Fibroblast of villous mesenchyme (primary cell): ENCODE measurements at places on chromosomes 2 and 18. TPM values are rescaled to one million over a fixed set of nuclear protein-coding genes. Genes with fewer than 3 reads are reported as not detected.

The ZNF804A gene
- total RNA-seq = 5.8 and 10.8 TPM in 2 replicates

The PTPRM gene
- total RNA-seq = 48.6 and 56.1 TPM in 2 replicates

The IL1RN gene
- not detected in 2 replicates for total RNA-seq

The CXCR1 gene
- not detected in 2 replicates for total RNA-seq

The SMAD2 gene
- total RNA-seq = 33.2 and 36.3 TPM in 2 replicates

The SP140 gene
- 0.86 and 0.97 TPM in 2 replicates for total RNA-seq

The MREG gene
- total RNA-seq = 1.3 and 4.3 TPM in 2 replicates

The SLC11A1 gene
- total RNA-seq = under 0.01 and 0.43 TPM in 2 replicates

The NEU2 gene
- not detected in 2 replicates for total RNA-seq

The SUCLG1 gene
- 47.0 and 66.1 TPM in 2 replicates for total RNA-seq

The HMSD gene
- total RNA-seq = 1.3 TPM in 2 replicates

The DNAJC10 gene
- total RNA-seq = 104 and 116 TPM in 2 replicates

The GRB14 gene
- total RNA-seq = not detected in 2 replicates

The GKN2 gene
- not detected in 2 replicates for total RNA-seq

The DSG1 gene
- total RNA-seq = not detected in 2 replicates

The FEV gene
- not detected in 2 replicates for total RNA-seq

The SGPP2 gene
- total RNA-seq = not detected in 2 replicates

The QPCT gene
- total RNA-seq = 27.1 and 47.5 TPM in 2 replicates

The GALNT3 gene
- total RNA-seq = 1.3 and 4.3 TPM in 2 replicates

The ACMSD gene
- total RNA-seq = not detected in 2 replicates

GRCh38 chr2:86193901-86194567 is 1.2 kb downstream of the IMMT start:
- no peak for DNase-seq

GRCh38 chr2:2097549-2097948 is 233.5 kb downstream of the MYT1L start:
- no peak for DNase-seq

- no peak for DNase-seq
These were observed 99.1 kb upstream of the NEUROD1 start for GRCh38 chr2:181779288-181780021.

- DNase-seq = no peak
These were observed 31.0 kb downstream of the RAB10 start for GRCh38 chr2:26064846-26065245.

- no peak for DNase-seq
These were observed 10.7 kb downstream of the SLC25A12 start for GRCh38 chr2:171883275-171883893.

GRCh38 chr2:128053331-128053730 is 25.5 kb upstream of the SAP130 start:
- no peak for DNase-seq

DNA sequence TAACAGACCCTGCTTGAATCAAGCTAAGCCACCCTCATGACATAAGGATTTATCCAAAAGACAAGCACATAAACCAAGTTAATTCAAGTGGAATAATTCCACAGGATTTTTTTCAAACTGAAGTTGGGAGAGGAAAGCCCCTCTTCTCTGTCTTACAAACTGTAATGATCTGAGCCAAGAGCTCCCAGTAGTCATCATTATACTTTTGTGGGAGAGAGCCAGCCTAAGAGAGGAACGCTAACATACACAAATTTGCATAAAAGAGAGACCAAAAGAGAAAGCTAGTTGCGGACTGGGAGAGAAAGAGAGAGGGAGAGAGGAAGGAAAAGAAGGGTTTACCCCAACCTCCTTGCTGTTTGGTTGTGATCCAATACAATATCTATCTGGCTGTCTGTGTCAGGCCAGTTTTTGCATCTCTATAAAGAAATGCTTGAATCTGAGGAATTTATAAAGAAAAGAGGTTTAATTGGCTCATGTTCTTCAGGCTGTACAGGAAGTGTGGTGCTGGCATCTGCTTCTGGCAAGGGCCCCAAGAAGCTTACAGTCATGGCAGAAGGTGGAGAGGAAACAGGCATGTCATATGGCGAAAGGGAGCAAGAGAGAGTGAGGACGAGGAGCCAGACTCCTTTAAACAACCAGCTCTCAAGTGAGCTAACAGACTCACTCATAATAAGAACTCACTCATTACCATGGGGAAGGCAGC is 20.8 kb upstream of the PUM2 start:
- peak; percentile 24 for DNase-seq

- peak; percentile 28 for DNase-seq
These were observed 75.0 kb downstream of the DGKD start for GRCh38 chr2:233429175-233429897.

- DNase-seq = no peak
These were observed 113.4 kb downstream of the GBX2 start for GRCh38 chr2:236054621-236055305.

GRCh38 chr2:241507430-241508239 is 749 bp downstream of the STK25 start:
- peak; percentile 44 for DNase-seq

GRCh38 chr18:74351354-74351753 is 35.7 kb downstream of the C18orf63 start:
- peak; percentile 34 for DNase-seq

- no peak for DNase-seq
These were observed 258.9 kb upstream of the CXCR4 start for GRCh38 chr2:136376798-136377211.

DNA sequence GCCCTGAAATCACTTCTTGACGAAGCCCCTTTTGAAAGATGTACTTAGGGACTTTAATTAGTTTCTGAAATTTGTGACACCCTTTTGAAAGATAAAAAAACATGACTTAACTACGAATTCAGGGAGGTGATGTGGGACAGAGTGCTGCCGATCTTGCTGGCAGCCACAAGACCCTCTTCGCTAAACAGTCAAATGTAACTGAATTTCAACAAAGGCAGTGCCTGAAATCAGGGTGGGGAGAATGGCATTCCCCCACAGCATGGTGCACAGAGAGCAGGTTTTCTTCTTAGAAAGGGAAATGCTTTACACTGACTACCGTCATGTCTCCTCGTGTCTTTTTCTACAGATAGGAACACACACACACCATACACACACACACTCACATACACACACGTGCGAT is 640.2 kb upstream of the POU3F3 start:
- no peak for DNase-seq

DNA sequence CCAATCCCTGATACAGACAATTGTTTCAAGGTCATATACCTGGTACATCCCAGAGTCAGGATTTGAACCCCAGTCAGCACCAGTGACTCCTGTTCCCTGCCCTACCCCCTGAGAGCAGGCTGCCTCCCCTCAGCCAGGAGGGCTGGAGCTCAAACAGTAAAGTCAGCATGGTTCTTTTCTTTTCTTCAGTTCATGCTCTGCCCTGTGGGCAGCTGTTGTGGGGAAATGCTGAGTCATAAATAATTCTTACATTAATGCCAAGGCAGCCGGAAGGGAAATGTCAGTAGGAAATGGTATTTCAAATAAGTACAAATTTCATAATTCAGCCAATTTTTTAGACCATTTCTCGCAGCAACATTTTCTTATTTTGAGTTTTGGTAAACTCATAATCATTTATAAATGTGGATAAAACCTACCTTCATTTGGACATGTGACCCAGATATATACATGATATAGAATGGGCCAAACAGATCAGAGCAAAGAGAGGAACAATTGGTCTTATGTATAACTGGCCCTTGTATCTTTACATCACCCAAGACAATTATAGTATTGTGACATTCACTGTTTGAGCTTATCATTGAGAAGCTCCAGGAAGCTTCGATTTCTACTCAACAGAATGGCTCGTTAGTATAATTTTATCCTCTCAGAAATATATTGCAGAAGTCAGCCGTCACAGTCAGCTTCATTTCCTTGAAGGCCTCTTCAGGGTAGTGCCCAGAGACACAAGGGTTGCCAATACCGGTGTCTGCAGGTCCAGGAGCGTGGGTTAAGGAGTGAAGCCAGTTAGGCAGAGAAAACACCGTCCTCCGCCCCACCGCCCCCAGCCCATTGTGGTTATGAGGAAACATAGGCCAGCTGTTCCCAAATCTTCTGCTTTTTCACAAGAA is 28.0 kb upstream of the SCYGR1 start:
- DNase-seq = peak; percentile 70

DNA sequence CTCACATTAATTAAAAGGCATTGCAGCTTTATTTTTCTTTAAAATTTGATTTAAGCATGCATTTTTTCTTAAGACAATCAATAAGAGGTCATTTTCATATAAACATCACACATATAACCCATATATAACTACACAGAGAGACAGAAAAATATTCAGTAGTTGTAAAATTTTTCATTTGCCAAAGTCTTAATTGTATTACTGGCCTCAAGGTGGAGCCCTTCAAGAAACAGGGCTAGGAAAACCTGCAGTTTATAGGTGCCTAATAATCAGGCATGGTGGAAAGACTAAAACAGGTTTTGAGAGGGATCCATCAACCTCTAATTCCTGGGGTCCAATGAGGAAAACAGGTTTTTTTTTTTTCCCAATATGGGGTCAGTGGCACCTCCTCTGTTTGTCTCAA is 71.3 kb upstream of the ZNF804A start:
- DNase-seq = no peak

DNA sequence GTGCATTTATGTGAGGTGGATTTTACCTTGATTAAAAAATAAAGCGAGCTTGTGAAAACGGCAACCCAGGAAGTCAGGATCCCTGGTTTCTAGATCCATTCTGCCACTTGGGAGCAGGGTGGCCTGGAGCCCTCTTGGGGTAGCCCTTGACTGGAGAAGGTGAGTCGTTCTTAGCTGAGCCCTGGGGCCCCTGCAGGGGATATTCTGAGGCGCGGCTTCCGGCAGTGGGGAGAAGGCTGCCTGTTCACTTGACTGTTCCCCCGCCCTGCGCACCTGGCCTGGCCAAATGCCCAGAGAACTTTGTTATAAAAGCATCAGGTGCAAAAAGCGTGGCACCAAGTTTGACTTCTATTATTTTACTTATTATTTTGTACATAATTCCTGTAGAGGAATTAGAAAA is 221.9 kb downstream of the DYSF start:
- no peak for DNase-seq

DNA sequence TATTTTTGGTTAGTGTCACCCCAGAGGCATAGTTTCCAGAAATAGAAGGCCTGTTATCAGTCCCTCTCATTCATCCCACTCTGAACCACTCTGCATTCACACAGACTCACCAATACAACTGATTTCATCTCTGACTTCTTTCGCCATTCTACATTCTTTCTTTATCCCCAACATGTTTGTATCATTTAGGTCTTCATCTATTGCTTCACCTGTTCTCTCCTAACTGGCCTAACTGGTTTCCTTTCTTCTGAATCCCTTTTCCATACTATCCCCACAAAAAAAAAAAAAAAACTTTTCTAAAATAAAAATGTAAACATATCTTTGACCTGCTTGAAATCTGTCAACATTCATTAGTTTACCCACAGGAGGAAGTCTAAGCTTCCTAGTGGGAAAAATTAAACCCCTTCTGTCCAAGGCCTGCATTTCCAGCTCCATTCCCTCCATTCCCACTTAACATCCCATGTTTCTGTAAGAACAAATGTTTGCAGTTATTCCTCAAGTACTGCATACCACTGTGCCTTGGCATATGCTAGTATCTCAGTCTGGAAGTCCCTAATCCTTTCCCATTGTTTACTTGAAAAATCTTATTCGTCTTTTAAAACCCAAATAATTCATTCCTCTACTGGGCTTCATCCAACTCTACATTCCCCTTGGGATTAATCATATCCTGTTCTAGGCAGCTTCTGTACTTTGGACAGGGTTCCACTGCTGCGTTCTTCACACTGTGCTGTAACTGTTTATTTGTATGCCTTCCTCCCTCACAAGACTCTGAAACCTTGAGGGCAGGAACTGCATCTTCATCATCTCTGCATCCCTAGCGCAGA is 68.5 kb downstream of the FIGN start:
- DNase-seq = peak; percentile 93

DNA sequence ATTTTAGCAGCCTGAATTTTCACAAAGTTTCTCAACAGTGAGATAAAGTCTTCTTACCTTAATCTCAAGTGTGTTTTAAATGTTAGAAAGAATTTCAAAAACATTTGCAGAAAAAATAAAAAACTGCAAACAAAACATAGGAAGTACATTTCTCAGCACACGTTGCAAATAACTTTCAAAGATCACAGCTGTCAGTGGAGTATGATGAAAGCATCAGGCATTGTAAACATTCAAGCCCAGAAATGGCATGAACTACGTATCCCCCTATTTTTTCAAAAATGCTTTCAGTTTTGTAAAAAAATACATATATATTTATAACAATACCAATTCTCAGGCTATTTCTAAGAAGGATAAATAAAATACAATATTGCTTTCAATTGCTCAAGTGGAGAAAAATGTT is 320.6 kb upstream of the TFPI start:
- DNase-seq = peak; percentile 58

DNA sequence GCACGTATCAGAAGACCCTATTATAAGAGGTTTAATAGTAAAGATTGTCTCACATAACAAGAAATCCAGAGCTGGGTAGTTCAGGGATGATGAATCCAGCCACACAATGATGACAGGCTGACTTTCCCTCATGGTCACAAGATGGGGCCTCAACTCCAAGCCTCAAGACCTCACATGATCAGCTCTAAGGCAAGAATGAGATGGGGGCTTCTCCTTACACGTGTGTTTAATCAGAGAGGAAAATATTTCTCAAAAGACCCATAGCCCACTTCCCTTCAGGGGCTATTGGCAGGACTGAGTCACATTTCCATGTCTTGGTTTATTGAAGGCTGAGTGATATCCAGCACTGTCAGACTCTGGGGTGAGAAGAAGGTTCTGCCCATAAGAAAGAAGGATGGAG is 100.2 kb upstream of the FOSL2 start:
- DNase-seq = no peak

GRCh38 chr2:18971069-18971378 is 381.7 kb upstream of the NT5C1B start:
- DNase-seq = no peak

DNA sequence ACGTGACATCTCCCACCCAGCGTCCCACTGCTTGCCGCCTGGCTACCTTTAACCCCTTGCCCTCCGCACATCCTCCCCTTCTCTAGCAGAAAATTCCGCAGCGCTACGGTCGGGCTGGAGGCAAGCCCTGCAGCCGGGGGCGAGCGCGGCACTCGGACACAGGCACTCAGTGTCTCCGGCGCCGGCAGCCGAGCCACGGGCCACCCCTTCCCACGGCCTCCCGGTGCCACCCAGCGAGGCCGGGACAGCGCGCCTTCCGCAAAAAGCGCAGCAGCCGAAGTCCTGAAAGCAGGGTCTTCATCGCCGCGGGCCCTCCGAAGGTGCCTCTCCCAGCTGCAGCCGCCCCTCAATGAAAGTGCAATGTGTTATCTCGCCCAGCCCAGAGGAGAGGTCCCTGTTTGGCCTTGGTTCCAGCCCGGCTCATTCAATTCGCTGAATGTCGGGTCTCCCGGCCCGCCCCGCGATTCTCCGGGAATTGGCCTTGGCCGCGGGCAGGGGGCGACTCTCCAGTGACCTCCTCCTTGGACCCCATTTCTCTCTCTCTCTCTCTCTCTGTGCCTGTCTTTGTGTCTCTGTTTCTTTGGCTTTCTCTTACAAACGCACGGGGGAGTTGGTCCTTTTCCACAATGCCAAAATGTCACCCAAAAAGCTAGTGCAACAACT is 1.1 kb downstream of the DLGAP1 start:
- DNase-seq = no peak

DNA sequence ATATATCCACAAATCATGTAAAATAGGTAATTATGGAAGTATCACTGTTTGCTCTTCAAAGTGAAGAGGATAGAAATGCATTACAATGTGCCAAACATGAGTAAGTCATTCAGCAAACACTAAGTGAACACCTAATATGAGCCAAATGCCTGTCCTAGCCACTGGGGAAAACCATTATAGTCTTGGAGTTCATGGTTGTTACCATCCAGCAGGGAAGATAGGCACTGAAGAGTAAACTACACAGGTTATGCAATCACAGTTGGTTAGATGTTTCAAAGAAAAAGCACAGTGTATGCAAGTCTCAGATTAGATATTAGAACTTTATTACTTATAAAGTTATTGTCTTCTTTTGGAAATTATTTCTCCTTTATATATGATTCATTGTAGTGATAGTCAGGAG is 3.9 kb upstream of the SERPINB2 start:
- DNase-seq = no peak
